ENCODE measurements at places on chromosomes 12 and 14.

DNA sequence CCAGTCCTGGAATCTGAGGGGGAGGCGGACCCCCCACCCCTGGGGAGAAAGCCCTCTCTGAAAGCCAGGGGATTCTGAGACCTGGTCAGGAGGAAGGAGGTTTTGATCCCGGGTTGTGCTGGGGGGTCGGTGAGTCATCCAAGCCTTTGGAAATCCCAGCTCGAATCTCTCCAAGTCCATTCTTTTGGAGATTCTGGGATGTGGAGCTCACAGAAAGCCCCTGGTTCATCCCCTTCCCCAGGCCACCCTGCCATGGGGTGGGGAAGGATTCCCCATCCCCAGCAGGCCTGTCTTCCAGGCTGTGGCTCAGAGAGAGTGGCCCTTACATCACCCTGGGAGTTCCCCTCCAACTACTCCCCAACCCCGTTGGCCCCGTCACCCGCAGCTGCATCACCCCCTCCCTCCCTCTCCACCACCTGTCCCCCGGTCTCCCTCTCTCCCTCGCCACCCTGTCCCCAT lies 14.3 kb downstream of the EXOC3L4 start:
- H3K36me3 ChIP-seq = no peaks in the 10 kb centered on the region
- DNase-seq = no peak
- H3K27me3 ChIP-seq = peaks cover 19% of the 10 kb centered on the region
- H3K4me1 ChIP-seq = peaks cover 28% of the 10 kb centered on the region
- H3K27ac ChIP-seq = no peak overlapping the region

DNA sequence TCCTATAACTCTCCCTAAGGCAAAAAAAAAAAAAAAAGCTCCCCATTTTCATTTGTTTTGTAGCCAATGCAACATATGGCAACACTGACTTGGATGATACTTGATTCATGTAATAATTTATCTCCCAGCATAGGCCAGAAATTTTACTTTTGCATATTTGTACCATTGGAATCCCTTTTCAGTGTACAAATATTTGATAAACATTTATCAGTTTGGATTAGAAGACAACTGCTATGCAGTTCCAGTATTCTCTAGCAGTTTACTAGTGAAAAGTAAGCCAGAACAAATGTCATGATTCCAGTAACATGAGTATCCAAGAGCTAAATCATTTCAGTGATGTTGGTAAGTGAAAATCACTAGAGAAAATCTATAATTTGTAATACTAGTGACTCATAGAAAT lies 392.3 kb downstream of the CCER1 start:
- DNase-seq = no peak
- H3K27me3 ChIP-seq = no peaks in the 10 kb centered on the region
- no peak overlapping the region for H3K4me3 ChIP-seq
- H3K4me1 ChIP-seq = no peaks in the 10 kb centered on the region
- H3K27ac ChIP-seq = no peak overlapping the region

DNA sequence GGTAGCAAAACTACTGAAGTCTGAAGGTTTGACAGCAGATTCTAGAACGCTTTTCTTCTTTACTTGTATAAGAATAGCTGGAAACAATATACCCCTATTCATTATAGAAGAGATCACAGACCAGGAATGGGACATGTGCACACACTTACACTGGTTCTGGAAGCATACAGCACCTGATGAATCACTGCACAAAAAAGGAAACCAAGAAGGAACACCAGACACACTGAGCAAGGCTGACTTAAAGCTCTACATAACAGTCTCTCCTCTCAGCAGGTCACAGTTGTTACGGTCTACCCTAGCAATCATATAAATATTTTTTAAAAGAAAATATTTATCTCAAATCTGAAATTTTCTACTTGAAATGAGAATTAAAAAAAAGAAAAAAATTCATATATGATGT lies 13.5 kb downstream of the ATP2B1 start:
- no peak for DNase-seq
- no peaks in the 10 kb centered on the region for H3K27me3 ChIP-seq
- H3K36me3 ChIP-seq = no peaks in the 10 kb centered on the region
- no peaks in the 10 kb centered on the region for H3K4me1 ChIP-seq

DNA sequence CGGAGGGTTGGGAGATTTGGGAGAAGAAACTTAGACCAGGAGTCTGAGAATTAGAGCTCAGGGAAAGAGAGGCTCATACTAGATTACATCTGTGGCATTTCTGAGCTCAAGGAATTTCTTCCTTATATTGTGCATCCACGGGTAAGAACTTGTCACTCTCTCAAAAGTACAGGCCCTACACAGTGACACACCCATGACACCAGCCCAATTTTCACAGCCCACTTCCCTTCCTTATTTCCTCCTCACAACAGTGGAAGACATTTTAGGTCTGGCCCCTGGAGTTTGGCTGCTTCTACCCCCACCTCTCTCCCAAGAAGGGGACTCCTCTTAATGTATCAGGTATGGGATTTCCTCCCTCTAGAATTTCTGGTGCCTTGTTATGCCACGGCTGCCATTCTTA lies 9.2 kb upstream of the ZNF385A start:
- no peak overlapping the region for H3K27ac ChIP-seq
- no peaks in the 10 kb centered on the region for H3K27me3 ChIP-seq
- no peak overlapping the region for H3K4me3 ChIP-seq
- DNase-seq = no peak

- H3K36me3 ChIP-seq = no peaks in the 10 kb centered on the region
- H3K27me3 ChIP-seq = no peaks in the 10 kb centered on the region
- H3K4me3 ChIP-seq = no peak overlapping the region
- no peak for DNase-seq
- H3K27ac ChIP-seq = no peak overlapping the region
These were observed 308.2 kb upstream of the AMIGO2 start for GRCh38 chr12:47387994-47388393.

DNA sequence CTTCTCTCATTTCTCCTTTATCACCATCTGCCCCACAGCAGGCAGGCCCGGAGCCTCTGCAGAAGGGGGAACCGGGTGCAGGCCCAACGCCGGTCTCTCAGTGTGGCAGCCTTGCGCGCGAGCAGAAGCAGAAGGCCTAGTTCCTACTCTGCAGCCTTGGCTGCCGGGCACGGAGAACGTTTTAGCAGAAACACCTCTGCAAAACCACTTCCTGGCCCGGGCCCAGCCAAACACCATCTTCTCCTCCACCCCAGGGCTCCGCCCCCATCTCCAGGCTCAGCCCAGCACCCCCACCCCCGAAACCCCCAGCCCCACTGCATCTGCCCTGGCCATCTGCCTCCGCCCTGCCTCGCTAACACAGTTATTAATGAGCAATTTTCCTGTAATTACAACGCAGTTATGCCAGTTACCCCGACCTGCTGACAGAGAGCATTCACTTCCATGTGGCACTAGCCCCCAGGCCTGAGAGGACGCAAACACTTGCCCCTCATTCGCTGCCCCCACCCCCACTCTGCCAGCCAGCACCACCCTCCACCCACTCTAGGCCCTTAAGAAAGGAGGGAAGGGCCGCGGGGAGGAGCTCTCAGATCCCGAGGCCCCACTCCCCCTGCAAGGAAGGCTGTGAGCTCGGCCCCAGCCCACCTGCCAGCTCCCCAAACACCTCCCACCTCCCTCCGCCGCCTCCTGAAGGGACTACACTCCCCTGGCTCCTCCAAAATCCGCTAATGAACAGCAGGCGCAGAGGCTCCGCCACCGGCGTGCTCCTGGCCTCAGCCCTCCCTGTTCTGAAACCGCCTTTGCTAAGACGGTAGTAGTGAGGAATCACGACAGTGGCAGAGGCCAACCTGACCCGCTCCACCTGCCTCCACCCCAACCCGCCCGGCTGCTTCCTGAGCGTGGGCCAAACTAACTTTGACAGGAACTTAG lies 44.7 kb upstream of the FBRSL1 start:
- peaks cover 31% of the 10 kb centered on the region for H3K4me1 ChIP-seq
- no peaks in the 10 kb centered on the region for H3K27me3 ChIP-seq
- no peak for DNase-seq

DNA sequence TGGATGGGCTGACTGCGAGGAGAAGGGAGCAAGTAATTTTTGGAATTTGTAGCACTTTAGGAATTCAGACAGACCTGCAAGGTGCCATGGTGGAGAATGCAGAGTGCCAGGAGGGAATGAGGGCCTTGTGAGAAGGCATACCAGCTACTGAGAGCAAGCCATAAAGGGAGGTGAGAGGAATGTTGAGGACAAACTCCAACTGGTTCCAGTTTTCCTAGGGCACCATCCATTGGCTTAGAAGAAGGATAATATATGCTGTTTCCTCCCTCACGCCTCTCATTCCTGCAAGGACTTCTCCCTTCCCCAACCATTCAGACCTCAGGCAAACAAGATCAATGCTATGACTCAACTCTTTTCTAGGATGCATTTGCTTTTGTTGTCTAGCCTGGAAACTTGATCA lies 11.2 kb upstream of the DAAM1 start:
- H3K36me3 ChIP-seq = no peaks in the 10 kb centered on the region
- no peak for DNase-seq
- H3K27me3 ChIP-seq = no peaks in the 10 kb centered on the region
- H3K4me3 ChIP-seq = no peak overlapping the region

- no peak overlapping the region for H3K4me3 ChIP-seq
- peaks cover 26% of the 10 kb centered on the region for H3K4me1 ChIP-seq
- DNase-seq = no peak
- no peaks in the 10 kb centered on the region for H3K36me3 ChIP-seq
- peaks cover 2% of the 10 kb centered on the region for H3K27me3 ChIP-seq
These were observed 53.8 kb downstream of the VWF start for GRCh38 chr12:6070472-6071257.

DNA sequence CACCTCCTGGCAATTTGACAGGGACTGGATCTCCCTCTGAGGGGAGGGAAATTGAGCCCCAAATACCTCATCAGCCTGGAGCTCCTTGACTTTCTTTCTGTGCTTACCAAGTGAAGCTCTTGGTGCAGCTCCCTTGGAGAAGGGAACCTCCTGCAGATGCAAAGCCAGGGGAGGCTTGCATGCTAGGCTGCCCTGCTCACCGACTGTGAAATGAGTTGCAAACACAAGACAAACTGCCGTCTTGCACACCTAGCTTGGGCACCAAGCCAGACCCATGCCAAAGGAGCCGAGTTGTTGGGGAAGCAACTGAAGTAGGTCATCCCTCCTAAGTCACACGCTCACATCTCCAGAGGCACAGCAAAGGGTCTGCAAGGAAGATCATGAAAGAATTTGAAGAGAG lies 95.2 kb downstream of the GTF2A1 start:
- H3K27me3 ChIP-seq = no peaks in the 10 kb centered on the region
- H3K4me3 ChIP-seq = no peak overlapping the region
- DNase-seq = no peak
- no peak overlapping the region for H3K27ac ChIP-seq

- no peak overlapping the region for H3K27ac ChIP-seq
- no peaks in the 10 kb centered on the region for H3K27me3 ChIP-seq
- peaks cover 3% of the 10 kb centered on the region for H3K36me3 ChIP-seq
- H3K4me1 ChIP-seq = peaks cover 36% of the 10 kb centered on the region
These were observed 12.1 kb downstream of the SYNE3 start for GRCh38 chr14:95504135-95505029.

DNA sequence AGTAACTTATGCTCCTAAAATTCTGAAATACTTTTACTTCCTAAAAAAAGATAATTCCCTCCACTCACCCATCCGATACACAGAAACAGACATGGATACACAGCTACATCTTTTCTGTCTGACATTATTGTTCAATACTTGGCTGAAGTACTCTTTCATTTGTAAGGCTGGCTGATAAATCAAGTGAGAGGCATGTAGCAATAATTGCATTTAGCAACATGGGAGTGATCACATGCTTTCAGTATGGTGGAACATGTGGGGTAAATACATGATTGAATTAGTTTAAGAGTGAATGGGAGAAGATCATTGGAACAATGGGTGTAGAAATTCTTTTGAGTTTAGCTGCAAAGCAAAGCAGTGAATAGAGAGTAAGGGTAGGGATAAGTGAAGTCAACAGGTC lies 25.6 kb downstream of the PTPRQ start:
- no peak overlapping the region for H3K27ac ChIP-seq
- no peaks in the 10 kb centered on the region for H3K4me1 ChIP-seq
- no peak overlapping the region for H3K4me3 ChIP-seq
- H3K36me3 ChIP-seq = no peaks in the 10 kb centered on the region
- H3K27me3 ChIP-seq = no peaks in the 10 kb centered on the region
- DNase-seq = no peak

GRCh38 chr14:83485591-83485990 lies 1951.9 kb upstream of the SEL1L start:
- H3K36me3 ChIP-seq = no peaks in the 10 kb centered on the region
- H3K27ac ChIP-seq = no peak overlapping the region
- H3K4me3 ChIP-seq = no peak overlapping the region
- no peaks in the 10 kb centered on the region for H3K27me3 ChIP-seq

DNA sequence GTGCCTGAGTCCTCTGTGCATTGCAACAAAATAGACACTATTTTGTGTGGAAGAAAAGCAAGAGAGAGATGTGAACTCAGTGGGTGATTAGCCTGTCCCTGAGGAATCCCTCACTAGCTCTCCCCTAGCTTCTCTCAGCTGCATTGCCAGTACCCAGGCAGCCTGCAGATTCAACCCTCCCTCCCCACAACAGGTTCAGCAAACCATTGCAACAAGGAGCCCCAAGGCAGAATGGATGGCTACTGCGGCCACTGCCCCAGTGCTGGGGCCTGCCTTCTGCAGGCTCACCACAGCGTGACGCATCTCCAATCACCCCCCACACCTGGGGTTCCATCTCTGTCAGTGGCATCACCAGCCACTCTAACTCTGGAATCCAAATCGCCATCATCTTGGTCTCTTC lies 2.3 kb downstream of the CRACR2A start:
- no peaks in the 10 kb centered on the region for H3K36me3 ChIP-seq
- H3K4me3 ChIP-seq = no peak overlapping the region
- H3K27me3 ChIP-seq = peaks cover 2% of the 10 kb centered on the region
- DNase-seq = peak; percentile 29

DNA sequence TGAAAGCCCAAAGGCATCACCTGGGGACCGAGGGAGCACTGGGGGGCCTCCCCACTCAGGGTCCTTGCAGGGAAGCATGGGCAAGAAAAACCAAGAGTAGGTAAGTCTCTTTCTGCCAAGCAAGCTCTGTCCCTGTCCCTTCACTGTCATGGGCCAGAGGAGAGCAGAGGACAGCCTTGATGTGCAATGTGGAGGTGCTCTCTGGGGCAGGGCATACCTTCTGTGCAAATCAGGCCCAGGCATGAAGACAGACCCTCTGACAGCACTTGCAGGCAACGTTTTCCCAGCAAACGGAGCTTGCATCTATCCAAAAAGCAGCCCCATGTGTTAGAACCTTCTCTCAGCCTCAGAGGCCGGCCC lies 192.5 kb upstream of the PWP1 start:
- no peak overlapping the region for H3K27ac ChIP-seq
- H3K27me3 ChIP-seq = no peaks in the 10 kb centered on the region
- H3K4me3 ChIP-seq = no peak overlapping the region
- H3K36me3 ChIP-seq = peaks cover 2% of the 10 kb centered on the region
- no peak for DNase-seq

All from spinal cord (tissue), 10 donors.